Right cardiac atrium (tissue), 5 donors: ENCODE measurements at places on chromosomes 16 and 17. TPM values are rescaled to one million over a fixed set of nuclear protein-coding genes. Genes with fewer than 3 reads are reported as not detected.
A peak's percentile ranks its signal among the peaks of the same experiment; 100 is the strongest.

DNA sequence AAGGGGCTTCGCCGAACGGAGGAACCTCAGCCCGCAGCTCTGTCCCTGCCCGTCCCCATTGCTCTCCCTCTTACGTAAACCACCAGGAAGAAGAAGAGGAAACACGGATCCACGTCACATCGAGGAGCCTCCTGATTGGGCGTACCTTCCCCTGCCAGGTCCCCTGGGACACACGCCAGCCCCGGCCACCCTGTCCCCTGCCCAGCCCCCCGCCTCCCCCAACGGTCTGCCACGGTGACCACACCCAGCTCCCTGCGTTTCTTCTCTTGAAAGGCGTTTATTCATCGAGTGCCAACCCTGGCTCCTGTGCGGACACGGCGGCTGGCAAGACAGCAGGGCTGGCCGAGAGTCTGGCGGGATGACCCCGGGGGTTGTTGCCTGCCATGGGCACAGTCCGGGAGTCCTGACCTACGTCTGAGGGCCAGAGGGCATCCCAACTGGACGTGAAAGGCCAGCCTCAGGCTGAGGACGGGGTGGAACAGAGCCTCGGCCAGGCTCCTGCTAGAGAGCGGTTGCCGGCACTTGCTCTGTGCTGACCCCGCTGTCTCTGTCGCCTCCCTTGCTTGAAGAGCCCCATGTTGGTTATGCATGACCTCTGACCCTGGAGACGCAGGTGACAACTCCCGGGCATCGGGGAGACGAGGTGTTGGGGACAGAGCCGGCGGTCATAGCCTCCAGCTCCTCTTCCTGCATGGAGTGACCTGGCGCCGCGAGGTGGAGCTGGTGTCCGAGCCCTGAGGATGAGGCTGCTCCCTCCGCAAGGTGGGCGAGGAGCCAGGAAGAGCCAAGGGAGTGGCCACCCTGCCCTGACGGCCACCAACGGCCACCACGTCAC is 40.5 kb upstream of the ACSF3 start:
- peak; percentile 46 for DNase-seq

DNA sequence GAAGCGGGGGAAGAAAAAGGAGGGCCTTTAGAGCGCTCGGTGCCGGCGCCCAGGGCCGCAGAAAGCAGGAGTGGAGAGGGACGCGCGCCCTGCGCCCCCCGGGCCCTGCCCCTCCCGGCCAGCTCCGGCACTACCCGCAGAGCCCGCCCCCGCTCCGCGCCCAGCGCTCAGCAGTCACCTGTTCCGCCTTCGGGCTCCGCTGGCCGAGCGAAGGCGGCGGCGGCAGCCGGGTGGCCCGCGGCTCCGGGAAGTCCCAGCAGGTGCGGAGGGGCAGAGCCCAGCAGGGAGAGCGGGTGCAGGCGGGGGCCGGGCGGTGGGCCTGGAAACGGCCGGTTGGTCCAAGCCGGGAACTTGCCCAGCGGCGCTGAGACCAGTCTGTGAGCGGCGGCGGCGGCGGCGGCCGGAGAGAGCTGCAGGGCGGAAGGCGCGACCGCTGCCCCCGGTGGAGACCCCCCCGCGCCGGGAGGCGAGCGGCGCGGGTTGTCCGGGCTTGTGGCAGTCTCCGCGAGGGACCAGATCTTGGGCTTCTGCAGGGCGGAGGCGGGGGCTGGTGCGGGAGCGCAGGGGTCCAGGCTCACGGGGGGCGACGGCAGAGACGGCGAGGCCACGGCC is 2.2 kb downstream of the IRX3 start:
- peak; percentile 25 for DNase-seq

DNA sequence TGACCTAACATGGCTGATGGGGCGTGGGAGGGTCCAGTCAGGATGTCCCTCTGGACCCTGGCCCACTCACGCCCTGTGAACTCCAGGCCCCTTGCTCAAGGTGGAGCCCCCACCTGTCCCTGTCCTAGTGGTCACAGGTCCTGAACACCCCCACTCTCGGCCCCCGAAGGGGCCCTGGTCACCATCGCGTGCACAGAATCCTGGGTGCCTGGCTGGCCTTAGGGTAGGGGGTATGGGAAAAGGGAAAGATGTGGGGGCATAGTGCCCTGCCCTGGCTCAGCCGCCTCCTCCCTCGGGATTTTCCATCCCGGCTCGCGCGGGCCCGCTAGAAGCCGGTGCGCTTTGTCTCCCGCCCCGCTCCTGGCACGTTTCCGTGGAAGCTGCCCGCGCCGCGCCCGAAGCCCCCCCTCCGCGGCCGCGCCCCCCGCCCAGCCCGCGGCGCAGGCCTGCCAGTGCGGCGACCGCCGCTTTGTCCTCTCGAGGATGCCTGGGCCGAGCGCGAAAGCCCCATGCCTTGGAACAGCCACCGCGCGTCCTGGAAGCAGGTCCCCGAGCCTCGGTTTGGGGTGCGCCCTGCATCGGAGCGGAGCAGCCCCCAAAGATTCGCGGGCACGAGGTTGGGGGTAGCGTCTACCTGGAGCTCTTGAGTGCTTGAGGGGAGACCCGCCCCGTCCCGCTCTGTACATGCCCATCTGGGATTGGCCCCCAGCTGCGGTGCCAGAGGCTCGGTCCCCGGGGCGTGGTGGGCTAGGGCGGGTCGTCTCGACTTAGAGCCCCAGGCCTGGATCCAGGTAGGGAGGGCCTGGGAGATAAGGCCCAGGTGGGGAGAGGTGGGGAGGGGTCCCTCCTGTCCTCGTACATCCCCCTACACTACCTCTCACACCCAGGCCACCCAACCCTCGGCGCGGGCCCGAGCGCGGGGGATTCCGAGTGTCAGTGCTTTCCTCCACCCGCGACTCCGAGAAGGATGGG is 1.3 kb downstream of the SMPD3 start:
- peak; percentile 48 for DNase-seq

DNA sequence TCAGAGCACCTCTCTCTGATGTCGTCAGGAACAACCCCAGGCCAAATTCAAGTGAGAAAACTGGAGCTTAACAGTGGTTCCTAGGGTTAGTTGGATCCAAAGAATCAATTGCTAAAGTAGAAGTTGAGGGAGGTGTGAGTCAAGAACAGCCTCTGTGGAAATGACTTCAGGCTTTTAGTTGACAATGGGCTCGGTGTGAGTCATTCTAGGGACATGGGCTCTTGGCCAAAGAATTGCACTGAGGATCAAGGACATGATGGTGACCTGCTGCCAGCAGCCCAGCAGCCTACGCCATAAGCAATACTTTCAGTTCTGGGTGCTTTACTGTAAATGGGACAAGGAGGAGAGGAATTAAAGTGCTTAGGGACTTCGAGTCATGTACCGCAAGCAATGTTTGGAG is 32.1 kb upstream of the SMURF2 start:
- peak; percentile 86 for DNase-seq

DNA sequence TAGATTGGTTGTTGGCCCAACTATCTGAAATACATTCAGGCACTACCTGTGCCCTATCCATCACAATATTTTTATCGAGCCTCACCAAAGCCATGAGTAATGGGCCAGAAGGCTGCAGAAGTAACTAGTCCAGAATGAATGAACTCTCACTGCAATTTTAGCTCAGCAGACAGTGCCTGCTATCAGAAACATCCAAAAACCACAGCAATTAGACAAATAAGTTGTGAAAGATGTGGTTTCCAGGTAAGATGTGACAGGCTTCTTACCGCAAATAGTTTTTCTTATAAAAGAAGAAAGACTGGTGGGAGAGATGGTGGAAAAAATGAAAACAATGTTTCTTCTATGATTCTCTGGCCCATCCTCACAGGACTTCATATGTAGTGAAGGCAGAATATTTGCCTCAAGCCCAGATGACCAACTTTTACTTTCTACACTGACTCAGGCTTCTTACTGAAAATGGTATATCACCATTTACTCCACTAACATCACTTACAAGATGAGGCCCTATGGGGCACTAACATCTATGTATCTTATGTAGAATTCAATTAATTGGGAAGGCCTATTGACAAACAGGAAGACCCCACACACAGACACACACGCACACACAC is 9.8 kb upstream of the RFFL start:
- DNase-seq = no peak

- DNase-seq = peak; percentile 21
Observed at GRCh38 chr17:63549289-63549945, 860 bp upstream of the DCAF7 start.

Gene TXNDC11
- total RNA-seq = 23.2 TPM
